Activated CD4-positive, alpha-beta T cell treated with anti-CD3 and anti-CD28 coated beads, Interleukin-2, amount 50 U/mL, for 48 hours (primary cell): ENCODE measurements at places on chromosomes 3 and 15.

- no peak for DNase-seq
These were observed 8.5 kb upstream of the FGD5 start for GRCh38 chr3:14810070-14810791.

GRCh38 chr3:57169872-57170623, 4.9 kb upstream of the IL17RD start:
- peak; percentile 71 for DNase-seq

DNA sequence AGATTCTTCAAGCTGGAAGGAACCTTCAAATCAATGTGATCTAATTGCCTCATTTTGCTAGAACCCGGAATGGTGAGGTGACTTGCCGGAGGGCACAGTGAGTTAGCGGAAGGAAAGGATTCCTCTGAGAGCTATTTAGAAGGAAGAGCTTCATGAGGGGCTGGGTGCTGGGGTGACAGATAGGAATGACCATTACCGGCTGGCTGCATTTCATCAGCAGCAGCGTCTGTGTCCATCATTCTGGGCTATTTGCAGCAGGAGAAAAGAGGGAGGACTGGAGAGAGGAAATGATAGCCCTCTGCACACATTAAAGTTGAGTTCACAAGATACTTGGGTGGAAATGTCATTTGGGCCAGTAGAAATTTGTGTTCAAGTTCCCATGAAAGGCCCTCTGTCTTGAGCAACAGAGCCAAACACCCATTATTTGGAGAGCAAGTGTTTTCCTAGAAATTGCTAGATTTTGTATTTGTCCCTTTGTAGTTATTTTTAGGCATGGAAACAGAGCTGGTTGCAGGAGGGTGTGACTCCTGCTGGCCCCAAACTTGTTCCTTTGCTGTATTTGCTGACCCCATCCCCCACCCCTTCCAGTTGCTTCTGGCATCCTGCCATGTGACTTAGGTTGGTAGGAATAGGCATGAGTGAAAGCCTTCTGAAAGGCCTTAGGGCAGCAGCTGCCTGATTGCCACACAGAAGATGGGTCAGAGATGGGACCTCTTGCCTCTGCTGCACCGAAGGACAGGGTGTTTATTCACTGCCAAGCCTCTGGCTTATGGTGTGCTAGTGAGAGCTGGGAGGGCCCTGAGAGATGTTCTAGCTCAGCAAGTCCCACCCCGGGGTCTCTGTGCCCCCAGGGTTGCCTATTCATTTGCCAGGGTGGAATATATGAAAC, 87.5 kb upstream of the PLXNA1 start:
- no peak for DNase-seq

DNA sequence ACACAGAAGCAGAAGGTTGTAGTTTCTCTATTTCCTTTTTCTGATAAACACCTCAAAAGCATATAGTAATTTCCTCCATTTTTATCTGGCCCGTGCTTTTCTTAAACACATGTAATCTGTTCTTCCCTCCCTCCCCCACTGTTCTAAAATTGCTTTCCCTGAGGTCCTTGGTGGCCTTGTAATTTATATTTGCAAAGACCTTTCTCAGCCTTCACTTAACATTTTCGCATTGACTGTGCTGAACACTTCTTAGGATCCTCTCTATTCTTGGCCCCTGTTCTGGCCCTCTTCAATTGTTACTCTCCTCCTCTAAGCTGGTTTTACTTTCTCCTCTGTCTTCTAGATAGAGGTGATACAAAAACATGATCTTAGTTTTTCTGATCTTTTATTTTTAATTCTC, 28.3 kb downstream of the GAP43 start:
- DNase-seq: no peak

- no peak for DNase-seq
These were observed 45.8 kb downstream of the DNAJB8 start for GRCh38 chr3:128420720-128421438.

- DNase-seq: no peak
These were observed 125.1 kb upstream of the CTDSPL start for GRCh38 chr3:37736624-37737023.
